SHP77 treated with DMSO at 0.1 percent for 48 hours (cell line): ENCODE measurements at places on chromosomes 2 and 18.

DNA sequence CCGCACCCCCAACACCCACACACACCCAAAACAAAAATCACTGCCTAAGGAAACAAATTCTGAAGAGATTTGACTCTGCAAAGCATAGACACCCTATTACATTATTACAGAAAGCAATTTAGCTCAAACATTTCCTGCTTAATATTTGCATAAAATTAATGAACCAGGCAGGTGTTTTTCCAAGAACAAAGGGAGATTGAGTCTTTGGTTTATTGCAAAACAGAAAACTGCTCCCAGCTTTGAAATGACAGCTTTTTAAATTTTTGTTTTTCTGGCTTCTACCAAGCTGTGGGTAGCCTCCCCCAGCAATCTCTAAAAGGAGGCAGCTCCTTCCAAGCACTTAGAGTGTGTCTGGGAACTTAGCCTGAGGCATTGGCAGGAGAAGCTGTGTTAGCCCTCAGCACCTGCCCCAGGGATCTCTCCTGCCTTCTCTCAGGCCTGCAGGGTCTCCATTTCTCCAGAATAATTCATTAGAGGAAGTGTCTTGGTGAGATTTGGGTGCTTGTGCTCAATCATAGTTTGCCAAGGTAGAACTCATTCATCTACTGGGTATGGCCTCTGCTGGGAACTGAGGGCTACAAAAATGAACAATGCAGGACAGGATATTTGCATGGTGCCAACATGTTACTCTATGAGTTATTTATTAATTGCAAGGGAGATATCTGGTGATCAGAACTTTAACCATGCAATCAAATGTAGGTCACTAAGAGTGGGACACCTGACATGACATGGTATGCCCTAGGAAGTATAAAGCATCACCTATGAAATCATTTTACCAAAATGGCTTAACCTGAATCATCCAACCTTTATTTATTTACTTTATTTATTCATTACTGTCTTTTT is 58.7 kb downstream of the B3GNT2 start:
- DNase-seq, result no peak

DNA sequence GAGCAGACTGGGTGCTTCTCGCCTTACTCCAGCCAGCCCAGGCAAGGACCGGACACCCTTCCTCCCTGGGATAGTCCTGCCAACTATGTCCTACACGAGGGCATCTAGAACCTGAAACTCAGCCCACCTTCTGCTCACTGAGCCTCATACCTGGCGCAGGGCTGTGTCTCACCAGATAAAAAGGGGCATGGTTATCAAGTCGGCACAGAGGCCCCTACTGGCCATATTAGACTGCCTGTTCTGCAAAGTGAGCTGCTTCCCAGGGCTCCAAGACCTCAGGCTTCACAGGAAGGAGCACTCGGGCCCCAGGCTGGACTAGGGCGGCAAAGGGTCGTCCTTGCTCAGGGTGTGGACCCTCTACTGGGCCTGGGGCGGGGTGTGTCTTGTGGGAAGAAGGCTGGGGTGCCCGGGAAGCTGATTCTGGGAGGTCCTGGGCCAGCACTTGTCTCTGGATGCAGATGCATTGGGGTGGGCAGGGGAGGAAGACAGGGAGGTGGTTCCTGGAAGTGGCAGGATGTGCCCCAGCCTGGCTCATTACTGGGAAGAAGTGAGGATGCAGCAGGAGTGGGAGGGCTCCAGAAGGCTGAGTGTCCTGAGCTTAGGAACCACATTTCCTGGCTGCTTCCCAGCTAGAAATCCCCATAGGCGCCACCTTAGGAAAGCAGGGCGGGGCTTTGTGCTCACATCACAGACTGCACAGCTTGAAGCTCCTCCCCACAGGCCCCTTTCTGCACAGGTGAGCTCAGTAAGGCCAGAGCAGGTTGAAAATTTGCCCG is 19.6 kb downstream of the EHD3 start:
- no peak for DNase-seq

DNA sequence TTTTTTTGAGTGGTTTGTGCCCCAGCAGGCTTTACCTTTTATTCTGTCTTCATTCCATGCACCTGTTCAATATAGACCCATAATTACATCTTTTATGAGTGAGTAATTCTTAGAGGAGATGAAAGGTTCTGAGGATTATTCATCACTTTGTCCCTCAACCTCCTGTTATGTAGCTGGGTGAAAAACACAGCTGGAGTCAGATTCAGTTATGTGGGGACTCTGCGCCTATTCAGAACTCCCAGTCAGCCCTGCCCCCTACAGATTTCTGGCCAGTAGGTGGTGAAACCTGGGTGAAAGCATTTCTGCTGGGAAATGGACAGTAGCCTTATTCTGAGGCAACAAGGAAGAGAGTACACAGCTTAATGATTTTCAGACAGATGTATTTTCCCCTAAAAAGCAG is 107.8 kb downstream of the MGAT5 start:
- no peak for DNase-seq

GRCh38 chr2:97701186-97701585 is 12.2 kb upstream of the ZAP70 start:
- no peak for DNase-seq

GRCh38 chr18:58069099-58069498 is 25.1 kb downstream of the NEDD4L start:
- DNase-seq, result no peak

DNA sequence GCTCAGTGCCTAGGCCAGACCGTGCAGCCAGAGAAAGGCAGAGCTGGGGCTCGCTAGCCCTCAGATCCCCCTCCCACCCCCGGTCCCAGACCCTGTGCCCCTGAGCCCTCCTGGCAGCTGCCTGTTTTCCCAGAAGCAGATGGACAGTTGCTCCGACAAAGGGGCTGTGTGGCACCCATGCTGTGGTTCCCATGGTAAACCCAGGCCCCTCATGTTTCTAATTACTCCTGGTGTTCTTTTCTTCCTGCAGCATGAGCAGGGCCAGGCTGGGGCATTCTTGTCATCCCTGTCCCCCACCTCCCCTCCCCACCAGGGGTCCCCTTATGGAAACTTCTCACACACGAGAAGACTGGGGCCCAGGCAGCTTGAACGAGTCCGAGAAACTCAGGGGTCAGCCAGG is 269.6 kb downstream of the HAUS1 start:
- DNase-seq, result no peak

DNA sequence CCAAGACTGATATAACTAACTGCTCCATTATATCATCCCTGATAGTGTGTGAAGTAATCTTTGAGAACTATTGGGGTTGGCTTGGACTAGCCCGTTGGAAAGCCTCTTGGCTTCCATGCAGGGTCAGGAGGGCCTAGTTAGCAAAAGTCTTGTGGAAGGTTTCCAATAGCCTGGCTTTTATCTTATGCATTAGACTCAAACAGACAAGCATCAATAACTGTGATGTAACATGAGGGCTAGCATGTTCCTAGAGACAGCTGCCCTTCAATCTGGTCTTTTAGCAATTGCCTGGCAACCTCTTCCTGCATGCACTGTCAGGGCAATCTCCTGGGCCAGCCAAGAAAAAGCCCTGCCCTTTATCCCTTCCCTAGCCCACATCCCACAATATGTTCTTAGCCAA is 18.2 kb downstream of the SLC8A1 start:
- DNase-seq, result no peak
